Transverse colon (tissue), 4 donors: ENCODE measurements at places on chromosomes 16 and 17. TPM values are rescaled to one million over a fixed set of nuclear protein-coding genes. Genes with fewer than 3 reads are reported as not detected.

Gene MAP2K6
- total RNA-seq: 50.7 TPM

Gene HCRT
- not detected for total RNA-seq

Gene C17orf67
- total RNA-seq: 0.27 TPM

DNA sequence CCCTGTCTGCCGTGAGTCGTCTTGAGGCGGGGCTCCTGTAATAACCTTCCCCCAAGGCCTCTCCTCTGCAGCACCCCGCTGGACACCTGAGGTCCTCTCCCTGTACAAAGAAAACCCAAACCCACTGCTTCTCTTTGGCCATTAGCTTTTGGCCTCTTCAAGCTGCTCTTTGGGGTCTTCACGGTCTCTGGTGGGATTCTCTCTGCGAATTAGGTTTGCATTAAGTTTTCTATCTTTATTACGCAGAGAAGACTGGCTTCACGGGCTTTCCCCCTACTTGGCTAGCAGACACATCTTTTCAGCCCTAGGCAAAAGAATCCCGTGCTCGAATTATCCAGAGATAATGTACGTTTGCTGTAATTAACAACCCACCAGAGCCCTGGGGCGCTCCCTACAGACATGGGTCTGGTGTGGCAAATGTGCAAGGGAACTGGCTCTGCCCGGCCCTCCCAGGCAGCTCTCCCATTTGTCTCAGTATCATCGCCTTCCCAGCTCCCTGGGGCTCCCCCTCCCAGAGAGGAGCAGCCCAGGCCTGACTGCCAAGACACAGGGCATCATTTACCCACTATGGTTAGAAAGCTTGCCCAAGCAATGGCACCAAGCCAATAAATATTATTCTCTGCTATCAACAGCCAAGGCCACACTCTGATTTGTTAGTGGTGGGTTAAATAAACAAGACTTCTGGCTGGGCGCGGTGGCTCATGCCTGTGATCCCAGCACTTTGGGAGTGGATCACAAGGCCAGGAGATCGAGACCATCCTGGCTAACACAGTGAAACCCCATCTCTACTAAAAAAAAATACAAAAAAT, 24.7 kb upstream of the KLHDC4 start:
- DNase-seq: peak; percentile 23

DNA sequence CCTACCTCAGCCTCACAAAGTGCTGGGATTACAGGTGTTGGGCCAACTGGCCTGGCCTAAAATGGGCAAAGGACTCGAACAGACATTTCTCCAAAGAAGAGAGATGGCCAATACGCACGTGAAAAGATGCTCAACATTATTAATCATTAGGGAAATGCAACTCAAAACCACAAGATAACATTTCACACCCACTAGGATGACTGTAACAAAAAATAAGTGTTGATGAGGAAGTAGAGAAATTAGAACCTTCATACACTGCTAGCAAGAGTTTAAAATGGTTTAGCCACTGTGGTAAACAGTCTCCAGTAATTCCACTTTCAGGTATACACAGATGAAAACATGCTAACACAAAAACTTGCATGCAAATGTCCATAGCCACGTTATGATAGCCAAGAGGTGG, 5.7 kb downstream of the TMED6 start:
- DNase-seq: no peak

DNA sequence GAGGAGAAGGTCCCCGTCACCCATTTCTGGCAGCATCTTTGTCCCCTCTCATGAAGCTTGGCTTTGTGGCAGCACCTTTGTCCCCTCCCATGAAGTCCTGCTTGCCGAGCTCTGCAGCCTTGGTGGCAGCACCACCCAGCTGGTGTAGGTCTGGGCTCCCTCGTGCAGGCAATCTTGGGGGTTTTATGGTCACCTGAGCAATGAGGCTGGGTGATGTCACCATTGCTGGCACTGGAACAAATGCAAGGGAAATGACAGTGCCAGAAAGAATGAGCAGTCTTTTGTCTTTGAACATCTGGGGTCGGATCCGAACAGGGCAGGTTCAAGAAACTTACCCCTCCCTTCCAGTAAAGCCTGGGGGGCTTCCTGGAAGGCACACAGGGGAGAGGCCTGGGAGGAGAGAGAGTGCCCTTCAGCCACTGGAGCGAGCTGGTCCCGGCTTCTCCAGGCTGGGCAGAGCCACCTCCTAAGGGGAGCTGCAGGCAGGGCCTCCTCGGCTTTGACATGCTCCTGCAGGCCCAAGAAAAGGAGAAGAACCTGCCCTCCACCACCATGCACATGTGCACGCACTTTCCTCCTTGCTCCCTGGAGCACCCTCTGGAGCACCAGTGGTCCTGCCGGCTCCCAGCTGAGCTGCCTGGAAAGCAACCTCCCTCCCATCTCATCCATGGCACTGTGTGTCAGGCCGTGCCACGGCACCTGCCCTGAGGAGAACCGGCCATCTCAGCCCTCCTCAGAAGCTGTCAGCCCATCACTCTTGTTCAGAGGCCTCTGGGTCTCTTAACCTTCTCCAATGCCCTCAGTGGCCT, 16.0 kb downstream of the BTBD17 start:
- DNase-seq: no peak

- no peak for DNase-seq
These were observed 7.4 kb downstream of the FTO start for GRCh38 chr16:53711390-53711789.

- DNase-seq: no peak
These were observed 37.0 kb downstream of the RNF135 start for GRCh38 chr17:31007695-31008373.

DNA sequence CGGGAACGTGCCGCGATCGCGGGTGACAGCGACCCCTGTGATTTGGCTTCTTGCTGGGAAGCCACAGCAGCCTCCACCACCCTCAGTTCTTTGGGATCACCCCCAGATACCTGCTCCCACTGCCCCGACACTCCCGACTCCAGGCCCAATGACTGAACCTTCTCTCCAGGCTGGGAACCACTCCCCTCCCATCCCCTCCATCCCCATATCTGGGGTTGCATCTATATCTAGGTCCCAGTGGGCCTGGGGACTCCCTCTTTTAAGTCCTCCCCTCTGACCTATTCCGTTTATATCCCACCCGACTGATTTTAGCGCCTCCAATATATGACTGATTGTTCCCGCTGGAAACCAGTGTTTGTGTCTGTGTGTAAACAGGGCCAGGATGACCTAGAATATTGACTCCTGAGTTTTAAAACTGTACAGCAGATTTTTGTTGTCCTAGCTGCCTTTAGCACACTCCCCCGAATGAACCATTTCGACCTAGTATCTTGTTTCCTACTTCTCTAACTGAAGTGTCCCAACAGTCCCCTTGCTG, 667 bp downstream of the PSMD3 start:
- no peak for DNase-seq

DNA sequence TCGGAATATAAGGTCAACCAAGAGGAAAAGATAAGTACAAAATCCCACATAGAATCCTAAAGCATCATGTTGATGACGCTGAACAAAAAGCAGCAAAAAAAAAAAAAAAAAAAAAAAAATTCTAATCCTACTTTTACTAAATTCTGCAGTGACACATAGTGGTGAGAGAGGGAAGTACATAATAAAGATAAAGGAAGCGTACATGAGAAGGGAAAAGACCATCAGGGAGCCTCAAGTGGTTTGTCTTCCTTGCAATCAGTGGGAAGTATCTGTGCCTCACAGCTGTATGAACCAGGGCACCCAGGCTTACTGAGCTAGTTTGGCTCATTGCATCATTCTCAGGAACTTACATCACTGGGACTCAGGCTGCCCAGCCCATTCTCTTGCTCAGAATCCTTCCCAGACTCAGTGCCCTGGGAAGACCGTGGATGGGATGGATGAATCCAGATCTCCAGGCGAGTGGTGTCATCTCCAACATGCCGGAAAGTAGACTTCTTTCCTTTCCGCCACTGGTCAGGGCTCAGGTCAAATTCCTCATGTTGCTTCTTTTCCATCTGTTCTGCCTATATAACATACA, 21.2 kb downstream of the SMG6 start:
- DNase-seq: no peak

- no peak for DNase-seq
These were observed 310.7 kb upstream of the PMFBP1 start for GRCh38 chr16:72482695-72483094.

GRCh38 chr17:64596439-64596838, 65.7 kb downstream of the SMURF2 start:
- DNase-seq: no peak

DNA sequence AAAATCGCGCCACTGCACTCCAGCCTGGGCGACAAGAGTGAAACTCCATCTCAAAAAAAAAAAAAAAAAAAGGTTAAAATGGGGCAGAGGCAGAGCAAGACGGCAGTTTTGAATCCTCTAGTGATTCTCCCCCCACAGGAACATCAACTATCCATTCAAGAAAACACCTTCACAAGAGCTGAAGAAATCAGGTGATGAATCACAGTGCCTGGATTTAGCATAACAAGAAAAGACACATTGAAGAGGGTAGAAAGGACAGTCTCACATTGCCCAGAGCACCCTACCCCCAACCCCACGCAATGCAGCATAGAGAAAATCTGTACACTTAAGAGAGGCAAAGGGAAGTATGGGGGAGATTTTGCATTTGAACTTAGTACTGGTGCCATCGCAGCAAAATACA, 28.8 kb upstream of the RNF43 start:
- DNase-seq: no peak

- DNase-seq: no peak
These were observed 63.9 kb downstream of the MYO1D start for GRCh38 chr17:32813021-32813420.

- no peak for DNase-seq
These were observed 52.0 kb downstream of the IRX6 start for GRCh38 chr16:55376045-55376444.
